ENCODE measurements at places on chromosomes 4 and X. TPM values are rescaled to one million over a fixed set of nuclear protein-coding genes. Genes with fewer than 3 reads are reported as not detected.

Gene GCNA
- 4.5 TPM for total RNA-seq

Gene TMEM35A
- 37.2 TPM for total RNA-seq

- no peak for DNase-seq
Measured at GRCh38 chrX:11531226-11531625, 134.5 kb downstream of the ARHGAP6 start.

- DNase-seq = no peak
Measured at GRCh38 chr4:169583563-169583962, 28.8 kb downstream of the NEK1 start.

- no peak for DNase-seq
Measured at GRCh38 chr4:62952366-62952765, 1456.9 kb downstream of the TECRL start.

GRCh38 chrX:97308171-97308570 is 424.5 kb downstream of the RPA4 start:
- no peak for DNase-seq

GRCh38 chr4:96103086-96103485 is 263.2 kb downstream of the PDHA2 start:
- DNase-seq = no peak
